ENCODE measurements at places on chromosomes 13 and 19. TPM values are rescaled to one million over a fixed set of nuclear protein-coding genes. Genes with fewer than 3 reads are reported as not detected.

DNA sequence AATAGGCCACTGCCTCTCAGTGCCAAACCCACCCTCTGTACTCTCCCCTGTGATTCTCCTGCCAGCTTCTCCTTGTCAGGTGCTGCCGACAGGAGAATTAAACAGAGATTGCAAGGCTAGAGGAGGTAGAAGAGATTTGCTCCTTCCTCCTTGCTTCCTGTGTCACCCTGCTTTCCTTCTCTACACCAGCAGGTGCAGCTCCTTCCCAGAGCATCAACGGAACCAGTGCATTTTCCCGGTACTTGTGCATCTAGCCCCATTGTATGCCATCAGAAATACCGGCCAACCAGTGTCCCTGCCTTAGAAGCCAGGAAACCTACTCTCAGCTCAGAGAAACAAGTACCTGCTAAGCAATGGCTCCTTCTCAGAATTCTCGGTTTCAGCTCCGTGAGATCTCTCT is 253.2 kb downstream of the SUCLA2 start:
- no peak for DNase-seq

Gene PSG6
- total RNA-seq = 20.4 TPM

- peak; percentile 91 for DNase-seq
Observed at GRCh38 chr19:52637718-52638585, at the start of gene ZNF83. Gene ZNF83, minus strand, starts transcription at chr19:52638355.

GRCh38 chr19:1880611-1881392 is 4.5 kb downstream of the ABHD17A start:
- DNase-seq = peak; percentile 79

GRCh38 chr19:38850436-38850975 is 720 bp upstream of the HNRNPL start:
- no peak for DNase-seq

Gene LILRB5
- not detected for total RNA-seq

Gene RFPL4AL1
- total RNA-seq = 0.17 TPM

Gene ZNF470
- total RNA-seq = 2.5 TPM

- no peak for DNase-seq
Observed at GRCh38 chr13:60074397-60074796, 89.3 kb downstream of the DIAPH3 start.

Gene SELENOW
- 424 TPM for total RNA-seq

- peak; percentile 81 for DNase-seq
Observed at GRCh38 chr13:39385621-39386231, 217.3 kb downstream of the LHFPL6 start.

Gene KLF5
- not detected for total RNA-seq

DNA sequence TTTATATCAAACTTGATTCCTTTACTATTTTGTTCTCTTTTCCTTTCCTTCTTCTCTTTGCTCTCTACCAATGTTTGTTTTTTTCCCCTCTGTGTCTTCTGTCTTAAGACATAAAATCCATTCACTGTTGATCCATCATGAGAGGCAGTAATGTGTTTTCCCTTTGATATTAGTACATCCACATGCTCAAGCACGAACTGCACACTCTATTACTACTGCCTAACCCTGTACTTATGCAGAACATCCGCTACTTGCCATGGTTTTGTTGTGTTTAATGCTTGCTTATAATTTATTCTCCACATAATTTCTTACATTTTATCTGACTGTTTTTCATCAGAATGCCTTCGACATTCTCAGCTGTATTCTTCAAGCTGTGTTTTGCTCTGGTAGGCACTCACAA is 159.0 kb upstream of the PCDH9 start:
- DNase-seq = no peak

- peak; percentile 32 for DNase-seq
Observed at GRCh38 chr13:27663947-27664346, 42.3 kb downstream of the POLR1D start.

- DNase-seq = no peak
Observed at GRCh38 chr19:17617807-17618192, 62.4 kb downstream of the COLGALT1 start.

Gene KIR3DL1
- not detected for total RNA-seq

Gene NCAN
- not detected for total RNA-seq

Gene CYP2A6
- total RNA-seq = not detected

DNA sequence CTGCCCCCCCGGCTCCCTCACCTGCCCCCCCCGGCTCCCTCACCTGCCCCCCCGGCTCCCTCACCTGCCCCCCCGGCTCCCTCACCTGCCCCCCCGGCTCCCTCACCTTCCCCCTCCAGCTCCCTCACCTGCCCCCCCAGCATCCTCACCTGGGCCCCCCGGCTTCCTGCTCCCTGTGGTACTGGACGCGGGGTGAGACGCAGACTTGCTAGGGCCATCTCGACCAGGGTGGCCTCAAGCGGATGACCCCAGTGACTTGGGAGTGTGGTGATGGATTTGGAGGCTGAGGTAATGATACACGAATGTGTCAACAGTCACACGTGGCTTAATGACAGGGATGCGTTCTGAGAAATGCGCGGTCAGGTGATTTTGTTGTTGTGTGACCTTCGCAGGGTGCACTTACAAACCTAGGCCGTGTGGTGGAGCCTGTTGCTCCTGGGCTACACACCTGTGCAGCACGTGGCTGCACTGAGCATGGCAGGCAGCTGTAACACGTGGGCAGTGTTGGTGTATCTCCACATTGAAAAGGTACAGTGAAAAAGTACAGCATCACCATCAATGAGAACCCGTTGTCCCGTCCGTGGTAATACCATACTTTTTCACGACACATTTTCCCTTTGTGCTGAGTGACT is 197.8 kb downstream of the TEX29 start:
- DNase-seq = no peak

DNA sequence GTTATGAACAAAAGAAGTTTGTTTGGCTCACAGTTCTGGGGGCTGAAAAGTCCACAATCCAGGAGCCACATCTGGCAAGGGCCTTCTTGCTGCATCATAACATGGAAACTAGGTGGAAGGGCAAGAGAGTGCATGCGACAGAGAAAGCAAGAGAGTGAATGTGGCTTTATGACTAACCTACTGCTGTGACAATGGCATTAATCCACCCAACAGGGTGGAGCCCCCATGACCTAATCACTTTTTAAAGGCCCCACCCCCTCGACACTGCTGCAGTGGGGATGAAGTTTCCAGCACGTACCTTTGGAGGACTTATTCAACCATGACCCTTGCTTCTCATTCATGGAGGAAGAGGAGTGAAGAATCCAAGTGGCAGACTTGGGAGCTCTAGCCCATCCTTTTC is 30.0 kb upstream of the RFXAP start:
- DNase-seq = no peak

GRCh38 chr19:461721-462551 is 1.1 kb upstream of the SHC2 start:
- DNase-seq = no peak

- no peak for DNase-seq
Observed at GRCh38 chr13:68509734-68510621, 1279.8 kb upstream of the PCDH9 start.

DNA sequence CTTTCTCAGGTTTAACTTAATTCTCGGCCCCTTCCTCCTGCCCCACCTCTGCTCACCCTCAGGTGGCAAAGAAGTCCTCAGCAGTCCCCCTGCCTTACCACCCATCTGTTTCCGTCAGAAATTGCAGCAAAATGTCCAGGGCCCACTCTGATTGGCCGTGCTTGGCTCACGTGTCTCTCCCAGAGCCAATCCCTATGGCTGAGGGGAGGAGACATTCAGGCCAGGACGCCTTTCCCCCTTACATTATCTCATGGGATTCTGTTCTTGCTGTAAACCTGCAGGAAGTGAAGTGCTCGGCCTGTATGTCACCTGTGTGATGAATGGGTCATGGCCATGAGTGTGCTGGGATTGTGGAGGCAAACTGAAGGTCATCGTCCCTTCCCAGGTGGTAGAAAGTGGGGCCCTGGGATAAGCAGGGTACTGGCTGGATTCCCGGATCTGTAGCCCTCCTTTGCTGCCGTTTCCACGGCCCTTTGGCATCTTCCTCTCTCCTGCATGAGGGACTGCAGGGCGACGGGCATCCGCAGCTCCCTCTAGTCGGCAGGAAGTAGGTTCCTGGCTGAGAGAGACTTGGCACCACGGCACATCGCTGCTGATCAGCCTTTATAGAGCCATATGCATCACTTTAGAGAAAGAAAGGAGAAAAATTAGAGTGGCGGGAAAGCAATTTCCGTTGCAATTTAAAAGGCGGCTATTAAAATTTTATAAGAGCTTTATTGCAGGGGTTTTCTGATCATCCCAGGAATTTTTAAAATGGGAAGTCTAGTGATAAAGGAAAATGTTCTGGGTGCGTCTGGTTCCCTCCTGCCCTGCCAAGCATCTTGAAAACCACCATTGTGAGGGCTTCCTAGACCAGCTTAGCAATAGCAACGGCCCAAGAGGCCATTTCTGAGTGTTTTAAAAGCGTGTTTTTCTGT is 118.2 kb downstream of the SIPA1L3 start:
- peak; percentile 88 for DNase-seq

DNA sequence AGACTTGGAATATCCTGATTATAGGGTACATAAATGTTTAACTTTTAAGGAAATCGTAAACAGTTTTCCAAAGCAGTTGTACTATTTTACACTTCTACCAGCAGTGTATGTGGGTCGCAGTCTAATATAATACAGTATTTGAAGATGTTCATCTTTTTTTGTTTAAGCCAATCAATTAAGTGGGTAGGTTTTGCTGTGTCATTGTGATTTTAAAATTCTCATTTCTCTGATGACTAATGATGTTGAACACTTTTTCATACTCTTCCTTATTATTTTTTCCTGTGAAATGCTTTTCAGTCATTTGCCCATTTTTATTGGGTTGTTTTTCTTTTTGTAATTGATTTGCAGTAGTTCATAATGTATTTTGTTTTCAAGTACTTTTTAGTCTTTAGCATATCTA is 2689.7 kb downstream of the PCDH9 start:
- DNase-seq = no peak

GRCh38 chr19:35068941-35069634 is 27.6 kb downstream of the HPN start:
- no peak for DNase-seq

DNA sequence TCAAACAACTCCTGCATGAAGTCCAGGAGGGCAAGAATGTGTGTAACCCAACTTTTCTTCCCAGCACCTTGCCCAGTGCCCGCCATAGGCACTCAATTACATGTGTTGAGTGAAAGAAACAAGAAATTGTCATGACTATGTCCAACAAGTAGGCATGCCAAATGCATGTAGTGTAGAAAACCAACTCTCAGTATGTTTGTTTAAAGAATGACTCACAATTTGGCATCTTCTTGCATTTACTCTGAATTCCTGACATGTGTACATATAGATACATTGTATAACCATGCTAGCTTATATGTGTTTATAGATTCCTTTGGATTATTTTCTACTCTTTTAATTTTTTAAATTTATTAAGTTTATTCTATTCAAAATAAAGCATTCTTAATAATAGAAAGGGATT is 305.0 kb downstream of the EFNB2 start:
- no peak for DNase-seq

GRCh38 chr13:98386637-98387036 is 190.3 kb downstream of the STK24 start:
- no peak for DNase-seq

Data from G401 (cell line).